ENCODE measurements at places on chromosomes 12 and 14. TPM values are rescaled to one million over a fixed set of nuclear protein-coding genes. Genes with fewer than 3 reads are reported as not detected.
A peak's percentile ranks its signal among the peaks of the same experiment; 100 is the strongest.

- no peaks in the 10 kb centered on the region for H3K27me3 ChIP-seq
- peaks cover 25% of the 10 kb centered on the region for H3K4me1 ChIP-seq
- H3K27ac ChIP-seq, result no peak within 1 kb of the TSS
- peaks cover 57% of the 10 kb centered on the region for H3K36me3 ChIP-seq
Observed at GRCh38 chr14:23095196-23096108, at the start of gene C14orf119. Gene C14orf119, plus strand, starts transcription at chr14:23095505. Its CDS starts 2,154 bp downstream, at chr14:23097659.

The C12orf42 gene
- total RNA-seq, result not detected

The LMNTD1 gene
- not detected for total RNA-seq

GRCh38 chr12:23066095-23066494 is 441.1 kb downstream of the ETNK1 start:
- no peaks in the 10 kb centered on the region for H3K36me3 ChIP-seq
- H3K27me3 ChIP-seq, result no peaks in the 10 kb centered on the region
- H3K4me3 ChIP-seq, result no peak overlapping the region
- H3K27ac ChIP-seq, result no peak overlapping the region

The TSPAN8 gene
- not detected for total RNA-seq

GRCh38 chr12:2640709-2641108 is 154.1 kb upstream of the FKBP4 start:
- peak; percentile 94 for DNase-seq
- peaks cover 14% of the 10 kb centered on the region for H3K4me1 ChIP-seq
- peaks cover 7% of the 10 kb centered on the region for H3K36me3 ChIP-seq

GRCh38 chr14:101927859-101928258 is 36.5 kb upstream of the DYNC1H1 start:
- H3K4me3 ChIP-seq, result no peak overlapping the region
- peaks cover 38% of the 10 kb centered on the region for H3K36me3 ChIP-seq
- H3K4me1 ChIP-seq, result no peaks in the 10 kb centered on the region

- no peak overlapping the region for H3K27ac ChIP-seq
- H3K36me3 ChIP-seq, result no peaks in the 10 kb centered on the region
- H3K27me3 ChIP-seq, result no peaks in the 10 kb centered on the region
- peaks cover 7% of the 10 kb centered on the region for H3K4me1 ChIP-seq
- no peak overlapping the region for H3K4me3 ChIP-seq
- DNase-seq, result no peak
Observed at GRCh38 chr12:110597885-110598284, 14.8 kb upstream of the PPTC7 start.
